ENCODE measurements at places on chromosomes 2 and 18.

- DNase-seq: no peak
Observed at GRCh38 chr2:189799531-189799930, 15.3 kb downstream of the PMS1 start.

GRCh38 chr2:191678437-191679100 is 633 bp downstream of the NABP1 start:
- DNase-seq: peak; percentile 42

GRCh38 chr18:27500531-27500930 is 315.4 kb upstream of the CHST9 start:
- no peak for DNase-seq

- DNase-seq: no peak
Observed at GRCh38 chr2:2747797-2748301, 416.8 kb upstream of the MYT1L start.

- DNase-seq: no peak
Observed at GRCh38 chr2:182819412-182819811, 47.0 kb downstream of the FRZB start.

- DNase-seq: no peak
Observed at GRCh38 chr2:231399853-231400680, 4.6 kb downstream of the B3GNT7 start.

DNA sequence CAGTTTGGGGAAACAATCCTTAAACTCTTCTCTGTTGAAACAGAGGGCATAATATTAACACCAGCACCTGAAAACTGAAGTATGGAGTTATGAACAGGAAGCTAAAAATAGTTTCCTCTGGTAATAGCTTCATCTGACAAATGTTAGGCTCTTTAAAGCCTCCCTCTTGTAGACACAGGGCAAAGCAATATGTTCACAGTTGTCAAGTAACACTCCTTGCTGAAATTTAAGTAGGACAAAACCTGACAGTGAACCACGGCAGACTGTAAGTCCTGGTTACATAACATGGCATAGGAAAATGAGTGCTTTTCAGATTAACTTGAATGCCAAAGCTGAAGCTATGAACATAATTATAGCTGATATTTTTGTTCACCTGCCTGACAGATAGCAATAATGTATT is 172.9 kb downstream of the CMPK2 start:
- DNase-seq: no peak

DNA sequence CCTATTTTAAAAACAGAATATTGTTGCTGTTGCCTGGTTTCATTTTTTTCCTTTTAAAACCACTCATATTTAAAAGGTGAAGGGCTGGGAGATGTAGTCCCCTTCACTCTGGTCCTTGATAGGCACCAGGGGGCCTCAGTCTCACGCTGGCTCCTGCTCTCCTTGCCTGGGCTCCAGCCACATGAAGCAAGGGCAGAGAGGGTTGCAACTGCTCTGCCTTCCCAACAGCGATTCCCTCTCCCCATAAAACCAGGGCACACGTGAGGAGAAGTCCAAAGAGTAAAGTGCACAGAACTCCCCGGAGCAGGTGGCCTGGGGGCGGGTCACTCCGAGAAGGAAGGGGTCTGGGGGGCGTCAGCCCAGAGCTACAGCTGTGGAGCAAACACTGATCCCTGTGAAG is 12.8 kb downstream of the TMEM127 start:
- no peak for DNase-seq

All from CD4-positive, alpha-beta T cell treated with Interleukin-6 at 100 ng/mL for 8 hours (primary cell).